ENCODE measurements at places on chromosomes 7 and 10.

- no peak for DNase-seq
These were observed 6.1 kb downstream of the ADCY1 start for GRCh38 chr7:45580053-45580872.

- DNase-seq = no peak
These were observed 61.5 kb downstream of the HBP1 start for GRCh38 chr7:107230334-107230733.

- DNase-seq = peak; percentile 35
These were observed 34.5 kb downstream of the EZH2 start for GRCh38 chr7:148849393-148850098.

DNA sequence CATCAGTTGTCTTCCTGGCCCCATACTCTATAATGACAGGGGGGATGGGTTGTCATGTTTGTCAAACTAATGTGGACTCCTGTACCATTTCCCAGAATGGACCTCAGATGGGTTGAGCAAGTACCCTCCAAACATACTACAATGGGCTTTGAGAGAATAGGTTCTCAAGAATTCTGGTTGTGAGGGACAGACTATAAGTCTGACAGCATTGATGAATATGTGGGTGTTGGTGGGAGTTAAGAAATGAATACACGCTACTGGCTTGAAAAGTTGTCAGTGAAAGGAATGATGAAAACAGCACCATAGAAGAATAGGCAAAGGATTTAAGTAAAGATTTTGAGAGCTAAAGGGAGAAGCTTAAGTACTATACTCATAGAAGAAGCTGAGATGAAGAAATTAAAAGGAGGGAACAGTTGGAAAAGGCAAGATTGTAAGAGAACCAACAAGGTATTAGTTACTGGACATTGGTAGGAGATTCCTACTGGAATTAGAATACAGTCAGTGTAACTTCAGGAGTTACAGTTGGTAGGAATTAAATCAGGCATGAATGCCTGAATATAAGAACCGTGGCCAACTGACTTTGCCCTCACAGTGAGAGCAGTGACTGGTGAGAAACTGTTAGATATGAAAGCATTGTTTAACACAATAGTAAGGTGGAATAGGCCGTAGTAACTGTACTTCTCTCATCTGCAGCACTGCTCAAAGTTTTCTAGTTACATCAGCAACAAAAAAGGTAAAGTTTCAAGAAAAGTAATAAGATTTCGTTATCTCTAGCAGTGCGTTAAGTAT is 86.3 kb downstream of the LCOR start:
- no peak for DNase-seq

DNA sequence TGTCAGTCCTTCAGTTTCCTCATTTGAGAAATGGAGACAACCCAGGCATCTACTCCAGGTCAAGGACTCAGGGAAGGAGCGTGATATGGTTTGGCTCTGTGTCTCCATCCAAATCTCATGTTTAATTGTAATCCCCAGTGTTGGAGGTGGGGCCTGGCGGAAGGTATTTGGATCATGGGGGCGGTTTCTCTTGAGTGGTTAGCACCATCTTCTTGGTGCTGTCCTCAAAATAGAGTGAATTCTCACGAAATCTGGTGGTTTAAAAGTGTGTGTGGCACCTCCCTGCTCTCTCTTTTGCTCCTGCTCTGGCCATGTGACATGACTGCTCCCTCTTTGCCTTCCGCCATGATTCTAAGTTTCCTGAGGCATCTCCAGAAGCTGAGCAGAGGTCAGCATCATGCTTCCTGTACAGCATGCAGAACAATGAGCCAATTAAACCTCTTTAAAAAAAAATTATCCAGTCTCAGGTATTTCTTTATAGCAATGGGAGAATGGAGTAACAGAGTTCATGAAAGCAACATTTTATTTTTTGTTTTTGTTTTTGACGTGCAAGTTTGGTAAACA is 30.0 kb downstream of the ARHGAP22 start:
- no peak for DNase-seq

DNA sequence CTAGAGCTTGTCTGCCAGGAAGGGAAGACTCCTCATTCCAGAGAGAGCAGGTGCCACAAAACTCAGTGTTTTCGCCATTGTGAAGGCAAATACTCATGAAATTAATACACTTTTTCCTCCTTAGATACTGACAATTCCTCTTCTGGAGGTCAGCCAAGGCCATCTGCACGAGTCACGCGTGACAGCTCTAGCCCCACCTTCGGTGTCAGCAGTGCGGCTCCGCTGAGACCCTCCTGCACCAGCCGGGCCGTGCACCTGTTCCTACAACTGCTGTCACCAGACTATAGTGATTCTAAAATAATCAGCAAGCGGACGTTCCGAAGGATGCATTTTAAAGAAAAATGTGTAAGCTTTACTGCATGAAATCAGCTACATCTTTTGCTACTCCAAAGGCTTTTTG is 127.7 kb downstream of the DIP2C start:
- no peak for DNase-seq

- no peak for DNase-seq
These were observed 75.4 kb downstream of the ATXN7L1 start for GRCh38 chr7:105800849-105801534.
